ENCODE measurements at places on chromosomes 6 and 20.

DNA sequence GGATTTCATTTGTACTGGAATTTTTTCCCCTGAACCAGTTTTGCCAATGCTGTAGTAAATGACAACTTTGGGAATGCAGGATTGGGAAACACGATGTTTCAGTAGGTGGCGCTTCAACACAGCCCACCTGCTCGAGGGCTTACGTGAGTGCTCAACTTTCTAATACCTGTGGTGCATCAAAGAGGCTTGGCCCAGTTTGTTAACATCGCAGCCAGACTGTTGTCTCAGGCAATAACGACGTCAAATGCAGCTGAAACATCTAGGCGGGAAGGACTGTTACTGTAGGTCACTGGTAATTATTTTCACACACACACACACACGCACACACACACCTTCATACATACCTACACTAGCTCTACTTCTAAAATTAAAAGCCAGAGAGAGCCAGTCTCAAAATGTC lies 815.5 kb upstream of the SLC35B3 start:
- DNase-seq = peak; percentile 59

- no peak for DNase-seq
Observed at GRCh38 chr6:144351379-144352127, 66.4 kb downstream of the UTRN start.

DNA sequence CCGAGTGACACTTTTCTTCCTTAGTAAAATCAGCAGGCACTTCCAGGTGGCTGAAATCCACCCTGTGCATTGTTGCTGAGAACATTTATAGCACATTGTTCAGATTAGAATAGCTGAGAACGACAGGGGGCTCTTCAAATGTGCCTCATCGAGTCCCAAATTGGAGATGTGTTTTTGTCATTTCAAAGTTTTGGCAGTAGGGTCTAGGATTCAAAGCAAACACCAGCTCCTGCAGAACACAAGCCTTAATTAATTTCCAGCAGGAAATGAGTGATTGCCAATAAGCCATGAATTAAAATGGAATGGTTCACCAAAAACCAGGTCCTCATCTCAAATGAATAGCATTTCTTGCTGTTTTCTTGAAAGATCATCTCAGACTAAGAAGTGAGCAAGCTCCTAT lies 171.6 kb downstream of the PLCB1 start:
- no peak for DNase-seq

GRCh38 chr6:17416806-17417205 lies 23.4 kb downstream of the CAP2 start:
- no peak for DNase-seq

- no peak for DNase-seq
Observed at GRCh38 chr6:12956991-12957320, 240.4 kb downstream of the PHACTR1 start.

GRCh38 chr6:1774226-1774915 lies 164.7 kb downstream of the FOXC1 start:
- no peak for DNase-seq

DNA sequence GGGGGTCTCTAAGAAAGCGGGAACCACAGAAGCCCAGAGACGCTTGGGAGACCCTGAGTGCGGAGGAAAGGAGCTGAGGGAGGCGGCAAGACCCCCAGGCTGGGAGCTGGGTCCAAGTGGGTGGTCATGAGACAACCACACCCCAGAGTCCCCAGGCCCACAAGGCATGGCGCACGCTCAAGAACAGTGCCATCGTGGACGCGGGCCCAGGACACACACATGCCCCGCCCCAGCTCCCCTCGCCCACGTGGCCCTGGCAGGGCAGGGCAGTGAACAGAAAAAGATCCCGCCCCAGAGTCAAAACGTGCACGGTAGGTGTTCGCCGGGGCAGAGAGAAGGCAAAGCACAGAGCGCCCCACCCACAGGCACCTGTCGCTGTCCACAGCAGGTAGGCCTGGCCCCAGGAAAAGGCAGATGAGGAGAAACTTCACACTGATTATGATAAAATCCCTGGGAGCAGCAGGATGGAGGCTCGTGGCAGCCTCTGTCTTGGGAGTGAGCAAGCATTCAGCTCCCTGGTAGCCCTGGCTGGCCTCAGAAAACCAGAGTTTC lies 50.0 kb downstream of the BPIFB1 start:
- DNase-seq = peak; percentile 41

- DNase-seq = peak; percentile 83
Observed at GRCh38 chr20:58891086-58891717, 38.7 kb downstream of the GNAS start.

- no peak for DNase-seq
Observed at GRCh38 chr6:137219664-137220252, 573 bp upstream of the IFNGR1 start.

All from RPMI8226 (cell line).